ENCODE measurements at places on chromosomes 7 and 10. TPM values are rescaled to one million over a fixed set of nuclear protein-coding genes. Genes with fewer than 3 reads are reported as not detected.

Gene PRR15
- not detected for total RNA-seq

Gene AKR1C4
- not detected for total RNA-seq

Gene CRHR2
- total RNA-seq = not detected

Gene CAV2
- 316 TPM for total RNA-seq

- peak; percentile 65 for DNase-seq
Observed at GRCh38 chr10:22682237-22683139, 31.9 kb downstream of the PIP4K2A start.

GRCh38 chr7:41915871-41916270 lies 213.0 kb upstream of the INHBA start:
- DNase-seq = peak; percentile 63

- peak; percentile 32 for DNase-seq
Observed at GRCh38 chr7:143131781-143132180, at the start of gene PIP. TSS of gene PIP (plus strand) at chr7:143132077. CDS start at chr7:143132117, 40 bp downstream.

GRCh38 chr7:13179011-13179582 lies 491.7 kb downstream of the ARL4A start:
- peak; percentile 71 for DNase-seq

GRCh38 chr10:128751284-128751683 lies 625.1 kb upstream of the MKI67 start:
- no peak for DNase-seq

- no peak for DNase-seq
Observed at GRCh38 chr10:11754620-11755019, 12.4 kb downstream of the ECHDC3 start.

DNA sequence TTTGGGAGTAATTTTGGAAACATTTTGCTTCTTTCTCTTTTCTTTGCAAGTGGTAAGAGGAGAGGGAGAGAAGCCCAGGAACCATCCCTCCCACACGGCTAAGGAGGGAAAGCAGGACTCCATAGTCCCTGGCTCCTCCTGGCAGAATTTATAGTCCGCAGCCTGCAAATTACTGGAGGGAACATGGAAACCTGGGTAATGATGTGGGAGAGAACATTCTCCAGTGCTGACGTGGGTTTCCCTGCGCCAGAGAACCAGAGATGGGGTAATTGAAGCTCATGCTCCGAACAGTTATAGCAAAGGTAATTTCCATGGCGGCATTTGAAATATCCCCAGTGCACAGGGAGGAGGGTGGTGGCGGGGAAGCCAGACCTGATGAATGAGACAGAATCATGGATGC lies 320.4 kb downstream of the RPS24 start:
- no peak for DNase-seq

- no peak for DNase-seq
Observed at GRCh38 chr10:76723844-76724243, 913.8 kb downstream of the KCNMA1 start.

DNA sequence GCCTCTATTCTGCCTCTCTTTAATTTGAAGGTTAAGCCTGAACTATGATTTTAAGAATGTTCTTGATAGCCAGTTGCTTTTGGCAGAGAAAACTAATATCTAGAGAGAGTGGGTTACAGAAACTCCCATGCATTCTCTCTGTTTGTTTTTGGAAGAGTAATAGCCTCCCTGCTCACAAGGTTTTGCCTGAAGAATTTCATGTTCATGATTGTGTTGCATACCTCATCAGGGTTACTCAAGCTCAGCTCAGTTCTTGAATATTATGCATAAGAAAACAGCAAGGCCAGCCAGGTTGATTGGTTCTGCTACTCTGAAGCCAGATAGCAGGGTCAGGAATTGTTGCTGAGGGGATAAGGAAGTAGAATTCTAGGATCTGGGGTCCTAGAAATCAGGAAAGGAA lies 137.4 kb downstream of the MDFIC start:
- DNase-seq = no peak

DNA sequence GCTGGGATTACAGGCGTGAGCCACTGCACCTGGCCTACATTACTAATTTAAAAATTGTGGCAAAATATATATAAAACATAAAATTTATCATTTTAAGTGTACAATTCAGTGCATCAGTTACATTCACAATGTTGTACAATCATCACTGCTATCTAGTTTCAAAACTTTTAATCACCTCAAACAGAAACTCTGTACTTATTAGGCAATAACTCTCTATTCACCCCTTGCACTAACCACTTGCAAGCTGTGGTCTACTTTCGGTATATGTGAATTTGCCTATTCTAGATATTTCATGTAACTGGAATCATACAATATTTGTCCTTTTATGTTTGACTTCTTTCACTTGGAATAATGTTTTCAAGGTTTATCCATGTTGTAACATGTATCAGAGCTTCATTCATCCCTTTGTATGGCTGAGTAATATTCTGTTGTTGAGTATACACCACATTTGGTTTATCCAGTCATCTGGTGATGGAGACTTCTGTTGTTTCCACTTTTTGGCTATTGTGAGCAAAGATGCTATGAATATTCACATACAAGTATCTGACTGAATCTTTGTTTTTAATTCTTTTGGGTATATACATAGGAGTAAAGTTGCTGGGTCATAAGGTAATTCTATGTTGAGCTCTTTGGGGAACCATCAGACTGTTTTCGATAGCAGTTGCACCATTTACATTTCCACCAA lies 14.3 kb upstream of the ELOVL3 start:
- no peak for DNase-seq

- DNase-seq = no peak
Observed at GRCh38 chr7:96996111-96996957, 9.0 kb upstream of the DLX6 start.

GRCh38 chr10:4136121-4136520 lies 351.1 kb upstream of the KLF6 start:
- no peak for DNase-seq

GRCh38 chr10:69363666-69364065 lies 53.1 kb downstream of the TACR2 start:
- DNase-seq = no peak

Measured in LHCN-M2 (cell line).